Stimulated activated CD8-positive, alpha-beta memory T cell treated with anti-CD3 and anti-CD28 coated beads, Interleukin-4, amount 100 ng/mL, for 48 hours (primary cell): ENCODE measurements at places on chromosomes 5 and 9.

GRCh38 chr5:158676642-158677469 lies 422.9 kb downstream of the EBF1 start:
- DNase-seq, result no peak

DNA sequence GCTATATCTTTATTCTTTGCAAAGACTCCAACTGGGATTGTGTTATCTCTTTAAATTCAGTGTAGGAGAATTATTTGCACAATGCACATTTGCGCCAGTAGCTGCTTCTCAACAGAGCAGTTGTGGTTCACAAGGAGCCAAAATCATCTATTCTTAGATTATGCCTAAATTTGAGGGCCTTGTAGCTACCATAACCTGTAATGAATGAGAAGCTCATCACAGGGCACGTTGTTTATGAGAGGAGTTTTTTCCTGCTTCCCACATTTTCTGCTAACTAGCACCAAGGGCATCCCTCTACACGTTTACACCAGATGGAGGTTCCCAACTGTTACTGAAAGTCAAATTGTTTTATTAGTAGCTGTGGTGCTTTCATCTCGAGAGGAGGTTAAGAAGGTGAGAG lies 322.4 kb downstream of the TMEM161B start:
- DNase-seq, result no peak

DNA sequence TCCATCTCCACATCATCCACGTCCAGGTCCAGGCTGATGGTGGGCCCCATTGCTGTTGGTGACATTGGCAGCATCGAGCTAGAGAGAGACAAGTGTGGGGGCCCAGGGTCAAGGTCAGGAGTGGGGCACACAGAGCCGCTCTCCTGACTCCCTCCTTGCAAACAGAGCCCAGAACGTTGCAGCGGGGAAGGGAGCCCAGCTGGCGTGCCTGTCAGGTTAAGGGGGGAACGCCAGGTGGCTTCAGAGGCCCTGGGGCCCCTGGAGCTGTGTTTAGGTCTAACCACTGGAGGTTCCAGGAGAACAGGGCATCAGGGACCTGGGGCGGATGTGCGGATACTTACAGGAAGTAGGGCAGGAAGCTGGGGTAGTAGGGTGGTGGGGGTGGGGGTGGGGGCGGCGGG lies 7.5 kb downstream of the RNF44 start:
- peak; percentile 52 for DNase-seq

DNA sequence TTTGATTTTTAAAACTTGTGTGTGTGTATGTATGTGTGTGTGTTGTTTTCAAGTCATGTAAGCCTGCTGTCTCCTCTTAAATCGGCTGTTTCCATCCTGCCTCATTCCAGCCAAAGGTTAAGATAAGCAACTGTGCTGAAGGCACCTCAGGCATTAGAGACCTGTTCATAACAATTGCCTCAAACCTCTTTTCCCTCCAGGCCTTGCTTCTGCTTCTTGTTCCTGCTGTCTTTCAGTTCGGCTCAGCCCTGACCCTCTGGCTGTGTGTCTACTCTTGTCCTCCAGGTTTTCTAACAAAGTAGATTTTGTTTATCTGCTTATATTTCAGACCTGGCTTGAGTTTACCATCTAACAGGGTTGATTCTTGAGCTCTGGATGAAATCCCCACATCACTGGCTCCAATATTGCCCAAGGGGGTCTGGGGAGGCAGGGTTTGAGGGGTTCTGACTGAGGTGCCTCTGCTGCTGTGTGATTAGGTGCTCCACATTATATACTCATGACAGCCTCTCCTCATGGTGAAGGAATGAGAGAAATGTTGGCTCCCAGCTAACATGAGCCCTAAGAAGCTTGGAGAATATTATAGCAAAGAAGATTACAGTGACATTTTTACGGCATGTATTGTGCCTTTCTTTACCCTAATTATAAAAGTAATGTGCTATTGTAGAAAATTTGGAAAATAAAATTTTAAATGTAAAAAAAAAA lies 229.7 kb upstream of the PIK3R1 start:
- no peak for DNase-seq

GRCh38 chr9:7178729-7179128 lies 421.0 kb downstream of the KDM4C start:
- DNase-seq, result no peak

DNA sequence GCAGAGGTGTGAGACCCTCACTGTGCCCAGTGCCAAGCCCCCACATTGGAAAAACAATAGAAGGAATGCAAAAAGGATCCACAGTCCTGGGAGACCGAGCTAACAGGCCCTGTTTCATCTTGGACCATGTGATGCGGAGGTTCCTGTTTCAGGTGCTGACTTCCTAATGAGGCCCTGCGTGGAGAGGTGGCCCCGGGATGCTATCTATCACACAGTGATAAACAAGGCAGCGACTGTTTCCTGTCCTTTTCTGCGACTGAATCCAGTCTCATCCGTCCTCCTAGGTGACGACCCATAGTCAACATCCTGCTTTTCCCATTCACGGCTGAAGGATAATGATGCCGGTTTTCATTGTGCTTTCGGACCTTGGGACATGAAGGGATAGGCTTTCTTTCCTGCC lies 56.4 kb upstream of the BOD1 start:
- no peak for DNase-seq

DNA sequence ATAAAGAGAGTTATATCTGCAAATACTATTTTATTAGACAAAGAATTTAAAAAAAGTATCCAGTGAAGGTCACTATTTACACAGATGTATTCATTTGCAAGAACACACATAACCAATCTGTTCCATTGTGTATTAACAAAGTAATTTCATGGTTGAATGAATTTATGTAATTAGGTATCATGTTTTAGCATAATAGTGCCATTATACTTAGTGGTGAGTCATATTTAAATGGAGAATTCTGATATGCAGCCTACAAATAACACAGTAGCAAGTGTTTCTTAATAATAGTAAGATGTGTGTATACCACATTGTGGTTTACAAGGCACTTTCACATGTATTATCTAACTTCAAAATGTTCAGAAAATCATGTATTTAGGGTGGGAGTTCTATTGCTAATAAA lies 1028.5 kb upstream of the ACO1 start:
- no peak for DNase-seq

DNA sequence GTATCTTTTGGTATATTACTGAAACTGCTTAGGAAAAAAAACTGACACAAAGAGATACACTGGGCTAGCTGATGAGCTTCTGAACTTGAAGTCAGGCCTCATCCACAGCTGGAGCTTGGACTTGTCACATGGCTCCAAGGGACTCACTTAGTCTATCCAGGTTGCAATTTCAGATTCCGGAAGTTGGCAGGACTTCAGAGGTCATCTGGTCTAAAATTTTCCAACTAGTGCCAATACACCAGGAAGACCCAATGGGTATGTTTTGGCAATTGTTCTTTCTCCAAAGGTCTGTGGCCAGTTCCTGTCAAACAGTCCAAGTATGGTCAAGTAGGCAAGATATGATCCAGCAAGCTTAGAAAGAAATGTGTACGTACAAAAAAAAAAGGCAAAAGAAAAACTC lies 36.7 kb downstream of the MRPS27 start:
- no peak for DNase-seq

DNA sequence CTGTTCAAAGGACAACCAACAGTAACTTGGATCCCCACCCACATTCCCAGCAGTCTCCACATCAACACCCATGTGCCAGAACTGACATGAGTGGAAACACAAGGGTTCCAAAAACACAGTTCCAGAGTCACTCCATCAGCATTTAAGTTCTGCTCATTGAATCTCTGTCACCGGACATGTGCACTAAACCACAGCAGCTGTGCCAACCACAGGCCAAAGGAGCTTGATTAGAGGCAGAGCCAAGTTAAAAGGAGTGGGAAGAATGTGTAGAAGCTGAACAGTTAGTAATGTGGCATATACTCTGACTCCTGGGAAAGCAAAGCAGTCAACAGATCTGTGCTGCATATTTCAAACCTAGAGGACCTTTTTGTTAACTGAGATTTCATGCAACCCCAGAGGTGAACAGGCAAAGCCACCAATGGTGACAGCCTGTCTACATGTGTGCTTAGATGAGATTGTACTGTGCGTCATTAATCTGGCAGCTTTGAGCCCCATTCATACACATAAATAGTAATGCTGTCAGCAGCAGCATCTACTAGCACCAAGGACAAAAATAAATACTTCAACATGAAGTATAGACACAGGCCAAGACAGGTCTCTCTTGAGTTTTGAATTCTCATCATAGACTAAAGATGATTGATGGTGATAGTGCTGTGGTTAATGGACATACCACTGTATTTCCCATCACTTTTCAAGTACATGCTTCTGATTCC lies 16.4 kb upstream of the FST start:
- no peak for DNase-seq

DNA sequence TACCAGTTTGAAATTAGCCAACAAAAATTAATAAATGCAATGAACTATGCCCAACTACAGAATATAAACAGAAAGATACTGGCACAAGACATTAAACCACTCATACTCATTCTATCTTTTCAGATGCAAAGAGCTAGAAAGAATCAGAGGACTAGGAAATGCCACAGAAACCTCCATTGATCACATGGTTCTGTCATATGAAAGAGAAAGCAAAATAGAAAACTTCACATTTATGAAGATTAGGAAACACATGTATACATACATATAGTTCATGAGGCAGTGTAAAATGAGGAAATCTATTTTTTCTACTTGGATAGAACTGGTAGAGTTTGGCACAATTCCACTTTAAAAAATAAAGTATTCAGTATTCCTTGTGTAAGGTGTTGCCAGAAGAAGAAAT lies 275.1 kb upstream of the PTGER4 start:
- DNase-seq, result no peak

- DNase-seq, result no peak
Observed at GRCh38 chr5:68593211-68593671, 377.7 kb downstream of the PIK3R1 start.

DNA sequence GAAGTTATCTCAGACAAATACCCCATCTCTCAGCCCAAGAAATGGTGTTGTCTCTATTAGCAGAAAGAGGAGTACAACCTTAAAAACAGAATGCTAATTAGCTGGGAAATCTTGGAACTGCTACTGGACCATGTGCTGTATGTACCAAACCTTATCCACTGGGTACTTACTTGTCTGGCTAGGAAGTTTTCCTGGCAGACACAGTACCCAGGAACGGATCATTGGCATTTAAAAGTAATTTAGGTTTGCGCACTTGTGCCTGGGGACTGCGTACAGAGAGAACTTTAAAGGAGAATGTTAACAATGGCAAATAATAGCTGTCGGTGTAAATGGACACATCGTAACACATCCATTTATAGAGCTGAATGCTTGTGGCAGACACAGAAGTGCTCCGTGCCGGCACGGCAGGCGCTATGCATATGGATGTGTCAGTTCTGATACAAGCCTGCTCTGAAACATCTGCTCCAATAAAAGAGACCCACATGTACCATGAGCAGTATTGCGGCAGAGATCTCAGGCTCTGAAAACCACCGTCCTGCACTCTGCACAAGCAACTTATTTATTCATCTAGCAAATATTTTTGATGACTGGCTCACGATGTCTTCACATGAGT lies 290.6 kb upstream of the PANK3 start:
- no peak for DNase-seq

DNA sequence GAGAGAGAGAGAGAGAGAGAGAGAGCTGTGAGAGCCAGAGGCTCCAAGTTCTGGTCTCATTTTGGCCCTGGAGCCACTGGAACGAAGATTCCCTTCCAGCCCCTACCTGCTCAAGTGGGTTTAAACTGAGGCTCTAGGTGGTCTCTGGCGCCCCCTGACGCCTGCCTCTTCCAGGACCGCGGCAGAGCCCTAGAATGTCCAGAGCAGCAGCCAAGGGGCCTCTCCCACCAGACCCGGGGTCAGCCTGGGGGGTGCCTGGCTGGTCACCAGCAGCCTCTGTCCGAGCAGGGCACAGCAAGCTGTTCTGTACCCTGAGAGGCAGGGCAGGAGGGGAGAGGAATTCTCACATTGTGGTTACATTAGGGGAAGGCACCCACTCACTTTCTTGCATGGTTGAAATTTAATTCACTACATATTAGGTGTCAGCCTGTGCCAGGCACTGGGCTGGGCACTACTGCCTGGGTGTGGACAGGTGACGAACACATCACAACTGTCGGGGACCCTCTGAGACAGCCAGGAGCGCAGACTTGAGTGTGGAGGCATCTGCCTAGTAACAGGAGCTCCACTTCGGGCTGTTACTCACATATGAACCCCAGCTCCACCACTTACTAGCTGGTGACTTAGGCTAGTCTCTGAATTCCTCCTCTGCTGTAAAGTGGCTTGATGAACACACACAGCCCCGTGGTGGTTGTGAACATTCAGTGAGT lies 44.5 kb downstream of the AMBP start:
- DNase-seq, result no peak

- DNase-seq, result peak; percentile 23
Observed at GRCh38 chr9:117546894-117547678, 132.2 kb upstream of the ASTN2 start.

GRCh38 chr9:6590334-6590733 lies 55.2 kb downstream of the GLDC start:
- no peak for DNase-seq

DNA sequence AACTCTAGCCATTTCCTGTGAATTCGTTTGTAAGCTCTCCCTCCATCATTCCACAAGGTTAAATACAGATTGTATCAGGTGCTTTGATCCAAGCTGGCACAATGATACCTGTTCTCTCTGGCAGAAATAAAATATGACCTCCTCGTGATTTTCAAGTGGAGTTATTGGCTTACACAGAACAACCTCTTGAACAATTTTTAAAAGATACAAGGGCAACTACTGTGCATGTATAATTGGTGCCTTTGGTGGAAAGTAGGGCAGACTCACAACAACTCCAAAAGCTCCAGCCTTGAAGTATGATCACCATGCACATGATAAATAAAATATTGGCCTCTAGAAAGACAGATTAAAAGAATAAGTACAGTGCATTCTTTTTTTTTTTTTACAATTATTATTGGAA lies 106.0 kb downstream of the SEMA6A start:
- DNase-seq, result no peak

- DNase-seq, result no peak
Observed at GRCh38 chr9:698276-698675, 143.2 kb upstream of the DMRT1 start.

- DNase-seq, result no peak
Observed at GRCh38 chr5:38535248-38535750, 21.1 kb downstream of the LIFR start.

DNA sequence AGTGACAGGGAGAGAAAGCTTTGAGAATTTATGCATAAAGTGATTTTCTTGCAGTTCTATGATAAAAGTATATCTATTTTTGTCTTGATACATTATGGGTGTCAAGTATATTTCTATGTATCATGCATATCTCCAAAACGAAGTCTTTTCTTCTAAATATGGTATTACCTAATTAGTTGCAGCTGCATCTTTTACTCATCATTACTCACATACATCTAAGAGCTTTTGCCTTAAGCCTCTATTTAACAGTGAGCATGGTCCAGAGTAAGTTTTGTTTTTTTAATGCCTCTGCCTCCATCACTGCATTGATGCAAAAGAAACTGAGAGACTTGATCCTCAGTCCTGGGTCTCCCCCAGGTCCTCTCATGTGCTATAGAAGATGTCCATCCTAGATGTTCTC lies 40.0 kb upstream of the SMC5 start:
- no peak for DNase-seq

- no peak for DNase-seq
Observed at GRCh38 chr5:133938039-133938821, 30.2 kb downstream of the C5orf15 start.
